Fibroblast of skin of left biceps (primary cell): ENCODE measurements at places on chromosomes 12 and 14.

DNA sequence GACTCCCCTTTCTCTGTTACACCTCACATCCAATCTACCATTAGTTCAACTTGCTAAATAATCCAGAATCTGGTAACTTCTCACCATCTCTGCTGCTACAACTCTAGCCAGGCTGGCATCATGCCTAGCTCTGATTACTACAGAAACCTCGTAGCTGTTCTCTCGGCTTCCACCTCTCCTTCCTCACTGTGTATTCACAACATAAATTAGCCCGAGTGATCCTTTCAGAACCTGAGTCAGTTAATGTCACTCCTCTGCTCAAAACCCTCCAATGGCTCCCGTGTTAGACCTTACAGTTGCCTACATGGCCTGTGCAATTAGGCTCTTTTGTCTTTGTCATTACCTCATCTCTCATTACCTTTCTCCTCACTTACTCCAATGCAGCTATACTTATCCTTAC lies 139.4 kb downstream of the PDE3A start:
- DNase-seq, result no peak

DNA sequence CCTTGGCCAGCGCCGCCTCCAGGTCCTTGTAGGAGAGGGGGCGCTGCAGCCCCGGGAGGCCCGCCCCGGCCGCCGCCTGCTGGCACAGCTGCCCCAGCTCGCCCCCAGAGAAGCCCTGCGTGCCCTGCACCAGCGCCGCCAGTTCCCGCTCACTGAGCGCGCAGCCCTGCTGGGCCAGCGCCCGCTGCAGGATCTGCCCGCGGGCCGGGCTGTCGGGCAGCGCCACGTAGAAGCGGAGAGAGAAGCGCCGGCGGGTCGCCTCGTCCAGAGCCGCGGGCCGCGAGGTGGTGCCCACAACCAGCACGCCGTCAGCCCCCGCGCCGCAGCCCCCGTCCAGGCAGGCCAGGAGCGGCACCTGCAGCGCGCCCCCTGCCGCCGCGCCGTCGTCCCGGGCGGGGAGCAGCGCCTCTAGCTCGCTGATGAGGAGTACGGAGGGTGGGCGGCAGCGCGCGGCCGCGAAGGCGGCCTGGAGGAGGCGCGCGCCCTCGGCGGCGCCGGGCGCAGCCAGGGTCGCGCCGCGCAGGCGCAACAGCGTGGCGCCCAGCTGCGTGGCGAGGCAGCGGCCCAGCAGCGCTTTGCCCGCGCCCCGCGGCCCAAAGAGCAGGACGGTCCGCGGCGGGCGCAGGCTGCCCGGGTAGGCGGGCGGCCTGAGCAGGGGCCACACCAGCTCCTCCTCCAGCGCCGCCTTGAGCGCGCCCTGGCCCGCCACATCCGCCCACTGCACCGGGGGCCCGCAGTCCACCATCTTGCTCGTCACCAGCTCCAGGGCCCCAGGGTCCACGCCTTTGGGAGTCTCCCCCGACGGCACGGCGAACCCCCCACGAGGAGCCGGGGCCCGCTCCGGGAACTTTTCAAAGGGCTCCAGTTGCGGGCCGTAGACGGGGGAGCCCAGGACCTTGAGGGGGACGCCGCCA lies 27.7 kb downstream of the FIGNL2 start:
- DNase-seq, result peak; percentile 31

DNA sequence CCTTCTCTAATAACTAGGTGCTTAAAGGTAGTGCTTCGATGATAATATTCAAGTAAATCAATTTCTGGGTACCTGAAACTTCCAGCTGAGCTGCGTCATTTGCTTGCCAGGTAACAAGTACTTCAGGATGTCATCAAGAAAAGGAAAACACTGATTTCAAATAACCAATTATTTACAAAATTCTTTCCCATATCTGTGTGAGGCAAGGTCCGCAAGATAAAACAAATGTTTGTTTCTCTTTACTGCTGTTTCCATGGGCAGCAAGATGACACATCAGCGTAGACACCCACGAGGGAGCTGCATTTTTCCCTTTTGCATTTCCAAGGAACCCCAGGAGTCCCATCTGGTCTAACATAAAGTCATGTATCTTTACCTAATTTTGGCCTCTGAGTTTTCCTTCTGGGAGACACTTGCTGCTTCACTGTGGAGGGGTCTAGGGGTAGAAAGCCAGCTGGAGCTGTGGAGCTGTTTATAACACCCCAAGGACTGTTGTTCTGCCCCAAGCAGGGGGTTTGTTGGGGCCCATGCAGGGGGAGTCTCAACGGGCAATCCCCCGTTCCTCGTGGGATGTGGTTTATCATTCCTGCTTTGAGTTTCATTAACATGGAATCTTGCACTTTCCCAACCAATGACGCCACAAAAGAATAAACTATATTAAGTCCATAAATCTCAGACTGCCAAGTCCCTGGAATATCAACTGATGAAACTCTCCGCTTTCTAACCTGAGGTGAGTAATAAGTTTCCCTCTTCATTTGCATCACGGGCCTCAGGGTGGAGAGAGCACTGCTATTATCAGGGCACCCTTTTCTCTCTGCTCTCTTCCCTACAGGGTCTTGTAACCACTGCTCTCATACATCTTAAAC lies 112.8 kb upstream of the PELI2 start:
- peak; percentile 46 for DNase-seq

DNA sequence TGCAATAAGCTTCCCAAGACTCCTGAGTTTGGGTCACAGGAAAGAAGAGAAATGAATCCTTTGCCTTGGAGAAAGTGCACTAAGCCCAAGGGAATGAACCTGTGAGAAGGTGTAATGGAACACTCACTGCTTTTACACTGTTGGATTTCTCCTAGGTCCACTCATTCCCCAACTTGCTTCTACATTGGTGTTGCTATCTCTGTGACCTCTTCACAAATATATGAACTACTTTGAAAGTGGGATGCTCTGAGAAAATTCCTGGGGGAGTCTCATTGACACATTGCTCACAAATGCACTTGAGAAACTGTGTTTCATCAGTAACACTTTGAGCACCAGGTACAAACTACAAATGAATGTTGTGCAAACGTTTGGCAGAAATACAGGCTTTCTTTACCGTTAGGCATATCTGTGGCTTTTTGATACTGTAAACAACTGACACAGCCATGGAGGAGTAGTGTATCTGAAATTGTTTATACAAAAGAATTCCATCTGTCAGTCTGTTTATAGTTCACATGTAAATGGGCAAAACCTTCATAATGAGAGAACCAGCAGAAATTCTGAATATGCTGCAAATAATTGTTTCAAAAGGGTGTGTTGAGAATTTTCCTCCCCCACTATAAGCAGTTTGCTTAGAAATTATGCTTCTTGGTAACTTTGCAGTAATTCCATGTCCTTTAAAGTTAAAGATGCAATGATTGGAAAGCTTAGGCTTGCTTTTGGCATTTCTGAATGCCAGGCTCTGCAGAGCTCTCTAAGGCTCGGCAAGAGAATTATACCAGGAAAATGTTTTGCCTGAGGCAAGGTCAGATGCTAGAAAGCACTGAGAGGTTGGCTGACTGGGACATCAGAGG lies 348.5 kb upstream of the DDHD1 start:
- peak; percentile 20 for DNase-seq

DNA sequence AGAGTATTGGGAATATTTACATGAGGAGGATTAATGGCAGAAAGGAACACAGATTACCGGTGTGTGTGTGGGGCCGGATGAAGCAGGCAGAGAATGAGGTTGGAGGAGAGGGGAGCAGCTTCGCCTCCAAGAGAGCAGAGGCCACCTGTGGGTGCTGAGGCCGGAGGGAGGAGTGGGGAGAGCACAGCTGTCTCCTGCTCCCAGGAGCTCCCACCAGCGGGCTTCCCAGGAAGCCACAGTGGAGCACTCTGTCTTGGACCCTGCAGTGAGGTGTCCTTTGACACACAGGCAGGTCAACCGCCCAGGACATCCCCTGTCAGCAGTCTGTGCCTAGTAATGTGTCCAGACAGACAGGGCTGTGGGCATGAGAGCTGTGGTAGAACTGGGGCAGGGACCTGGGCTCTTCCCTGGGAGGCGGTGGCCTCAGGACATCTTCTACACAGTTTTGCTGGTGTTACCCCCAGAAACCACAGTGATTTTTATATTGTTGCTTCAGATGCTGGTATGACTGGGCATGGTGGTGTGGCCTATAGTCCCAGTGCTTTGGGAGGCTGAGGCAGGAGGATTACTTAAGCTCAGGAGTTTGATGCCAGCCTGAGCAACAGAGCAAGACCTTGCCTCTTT lies 18.5 kb upstream of the AMN start:
- DNase-seq, result no peak

GRCh38 chr12:85484387-85484786 lies 204.4 kb downstream of the ALX1 start:
- no peak for DNase-seq

- DNase-seq, result no peak
Measured at GRCh38 chr14:101077481-101078074, 174.1 kb upstream of the RTL1 start.

DNA sequence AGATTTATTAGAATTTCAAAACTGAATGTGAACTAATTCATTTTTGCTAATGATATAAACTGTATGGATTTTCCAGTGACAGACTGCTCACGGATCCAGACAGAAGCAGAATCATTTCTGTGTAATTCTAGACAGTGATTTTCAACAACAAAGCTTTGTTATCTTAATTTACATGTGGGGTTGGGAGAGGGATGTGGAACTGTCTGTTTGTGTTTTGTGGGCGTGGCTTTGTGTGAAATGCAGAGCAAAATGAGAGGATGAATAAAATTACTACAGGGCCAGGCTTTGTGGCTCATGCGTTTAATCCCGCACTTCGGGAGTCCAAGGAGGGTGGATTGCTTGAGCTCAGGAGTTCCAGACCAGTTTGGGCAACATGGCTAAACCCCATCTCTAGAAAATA lies 834.7 kb downstream of the GALC start:
- no peak for DNase-seq
